ENCODE measurements at places on chromosomes 3 and 15.
A peak's percentile ranks its signal among the peaks of the same experiment; 100 is the strongest.

DNA sequence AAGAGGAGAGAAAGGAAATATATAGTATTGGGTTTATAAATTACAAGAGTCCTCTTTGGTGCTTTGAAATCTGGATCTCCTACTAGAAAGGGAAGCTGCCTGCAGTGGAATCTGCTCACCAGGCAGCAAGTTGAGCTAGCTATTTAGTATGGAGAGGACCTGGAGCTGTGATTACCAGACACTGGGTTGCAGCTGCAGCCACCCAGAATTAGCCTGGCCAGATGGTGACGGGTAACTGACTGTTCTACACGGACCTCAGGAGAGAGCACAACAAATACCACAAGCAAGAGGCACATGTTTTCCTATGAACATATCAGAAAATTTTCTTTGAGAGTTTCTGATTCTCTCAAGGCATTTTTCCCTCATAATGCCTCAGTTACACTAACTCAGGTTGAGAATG, 46.5 kb downstream of the SYNPR start:
- no peaks in the 10 kb centered on the region for H3K27me3 ChIP-seq
- H3K4me3 ChIP-seq = no peak overlapping the region
- no peak overlapping the region for H3K27ac ChIP-seq
- no peaks in the 10 kb centered on the region for H3K36me3 ChIP-seq

DNA sequence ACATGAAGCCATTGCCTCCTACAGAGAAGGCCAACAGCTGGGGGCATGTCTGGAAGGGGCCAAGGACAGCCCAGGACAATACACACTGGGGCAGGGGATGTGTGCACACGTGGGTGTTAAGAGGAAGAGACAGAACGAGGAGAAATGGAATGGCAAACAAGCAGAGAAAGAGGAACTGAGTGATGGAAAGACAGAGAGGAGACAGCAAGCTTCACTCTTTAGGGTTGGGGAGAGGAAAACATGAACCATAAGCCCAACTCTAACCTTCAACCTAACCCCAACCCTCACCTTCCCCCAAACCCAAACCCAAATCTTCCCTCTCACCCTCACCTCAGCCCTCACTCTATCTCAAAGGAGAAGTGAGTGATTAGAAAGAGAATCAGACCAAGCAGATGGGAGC, 11.9 kb upstream of the PARL start:
- no peaks in the 10 kb centered on the region for H3K36me3 ChIP-seq
- DNase-seq = no peak
- no peak overlapping the region for H3K27ac ChIP-seq
- no peak overlapping the region for H3K4me3 ChIP-seq
- peaks cover 19% of the 10 kb centered on the region for H3K27me3 ChIP-seq

DNA sequence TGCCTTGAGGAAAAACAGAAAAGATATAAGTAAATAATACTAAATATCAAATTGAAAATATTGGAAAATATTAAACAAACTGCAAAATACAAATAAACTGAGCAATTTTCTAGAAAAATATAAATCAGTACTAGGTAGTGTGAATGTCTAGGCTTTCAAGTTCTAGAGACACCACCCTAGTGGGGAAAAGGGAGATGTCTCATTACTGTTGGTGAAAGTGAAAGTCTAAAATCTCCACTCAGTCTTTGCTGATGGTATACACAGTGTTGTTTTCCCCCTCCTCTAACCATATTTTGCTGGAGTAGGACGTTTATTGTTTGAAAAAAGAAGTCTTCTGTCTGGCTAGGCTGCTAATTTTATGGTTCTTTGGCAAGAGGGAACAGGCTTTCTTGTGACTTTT, 1368.9 kb downstream of the OTOL1 start:
- H3K27me3 ChIP-seq = no peaks in the 10 kb centered on the region
- no peak for DNase-seq
- H3K36me3 ChIP-seq = no peaks in the 10 kb centered on the region
- H3K4me3 ChIP-seq = no peak overlapping the region

DNA sequence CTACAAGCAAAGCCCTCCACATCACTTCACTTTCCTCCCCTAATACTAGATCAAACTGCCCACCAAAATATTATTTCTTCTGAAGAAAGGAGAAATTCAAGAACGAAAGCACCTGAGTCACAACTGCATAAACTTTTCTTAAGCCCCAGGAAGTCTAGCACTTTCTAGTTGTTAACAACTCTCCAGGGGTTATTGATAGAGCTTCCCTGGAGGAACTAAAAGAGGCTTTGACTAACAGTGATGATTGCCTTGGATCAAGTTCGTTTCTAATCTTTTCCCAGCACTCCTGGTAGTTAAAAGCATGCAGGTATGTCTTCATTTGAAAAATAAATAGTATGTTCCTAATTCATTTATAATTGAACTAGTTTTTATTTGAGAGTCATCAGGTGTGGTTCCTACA, 917.0 kb downstream of the TUSC7 start:
- H3K27me3 ChIP-seq = no peaks in the 10 kb centered on the region
- no peaks in the 10 kb centered on the region for H3K36me3 ChIP-seq
- no peak overlapping the region for H3K27ac ChIP-seq
- no peak overlapping the region for H3K4me3 ChIP-seq
- no peak for DNase-seq
- no peaks in the 10 kb centered on the region for H3K4me1 ChIP-seq

GRCh38 chr15:58731756-58732535, 17.6 kb downstream of the ADAM10 start:
- H3K27ac ChIP-seq = no peak overlapping the region
- H3K27me3 ChIP-seq = no peaks in the 10 kb centered on the region
- no peak for DNase-seq
- H3K4me3 ChIP-seq = no peak overlapping the region
- peaks cover 36% of the 10 kb centered on the region for H3K36me3 ChIP-seq
- H3K4me1 ChIP-seq = peaks cover 26% of the 10 kb centered on the region

- no peaks in the 10 kb centered on the region for H3K36me3 ChIP-seq
- H3K27me3 ChIP-seq = no peaks in the 10 kb centered on the region
- no peaks in the 10 kb centered on the region for H3K4me1 ChIP-seq
- no peak for DNase-seq
Observed at GRCh38 chr3:159208050-159208449, 406.2 kb downstream of the MFSD1 start.

- H3K27ac ChIP-seq = no peak overlapping the region
- peak; percentile 11 for DNase-seq
Observed at GRCh38 chr15:81284256-81285031, 39.5 kb downstream of the STARD5 start.

GRCh38 chr3:61073566-61074165, 177.6 kb downstream of the FHIT start:
- no peaks in the 10 kb centered on the region for H3K27me3 ChIP-seq
- no peaks in the 10 kb centered on the region for H3K4me1 ChIP-seq
- H3K27ac ChIP-seq = no peak overlapping the region
- no peak for DNase-seq
- no peaks in the 10 kb centered on the region for H3K36me3 ChIP-seq

- no peak for DNase-seq
- H3K27me3 ChIP-seq = no peaks in the 10 kb centered on the region
- no peaks in the 10 kb centered on the region for H3K4me1 ChIP-seq
- H3K27ac ChIP-seq = no peak overlapping the region
- no peak overlapping the region for H3K4me3 ChIP-seq
- H3K36me3 ChIP-seq = no peaks in the 10 kb centered on the region
Observed at GRCh38 chr3:132064114-132064513, 29.3 kb upstream of the CPNE4 start.

- no peak overlapping the region for H3K4me3 ChIP-seq
- H3K27me3 ChIP-seq = no peaks in the 10 kb centered on the region
- H3K4me1 ChIP-seq = peaks cover 10% of the 10 kb centered on the region
- no peaks in the 10 kb centered on the region for H3K36me3 ChIP-seq
- no peak for DNase-seq
- H3K27ac ChIP-seq = no peak overlapping the region
Observed at GRCh38 chr15:98155356-98155755, 194.9 kb downstream of the ARRDC4 start.

- H3K4me1 ChIP-seq = no peaks in the 10 kb centered on the region
- no peak for DNase-seq
- H3K27me3 ChIP-seq = no peaks in the 10 kb centered on the region
- H3K4me3 ChIP-seq = no peak overlapping the region
- no peak overlapping the region for H3K27ac ChIP-seq
Observed at GRCh38 chr3:164604687-164605086, 473.6 kb downstream of the SI start.

DNA sequence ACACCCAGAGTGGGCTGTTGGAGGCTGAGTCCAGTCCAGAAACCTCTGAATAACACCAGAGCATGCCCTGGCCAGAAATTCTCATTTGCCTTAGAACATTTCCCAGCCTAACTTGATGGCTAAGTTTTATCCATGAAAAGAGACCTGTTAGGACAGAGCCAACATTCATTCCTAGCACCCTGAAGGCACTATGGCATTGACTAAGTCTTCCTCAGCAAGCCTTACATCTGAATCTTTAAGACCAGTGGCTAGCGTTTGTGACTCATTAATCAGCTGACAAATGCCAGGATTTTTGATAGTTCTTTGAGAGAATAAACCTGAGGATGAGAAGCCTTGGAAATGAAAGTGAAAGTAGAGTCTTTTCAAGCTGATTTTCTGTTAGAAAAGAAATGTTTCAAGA, 1087.1 kb upstream of the ALCAM start:
- peak overlapping the region; percentile 21 for H3K4me3 ChIP-seq
- DNase-seq = no peak
- peaks cover 12% of the 10 kb centered on the region for H3K36me3 ChIP-seq

DNA sequence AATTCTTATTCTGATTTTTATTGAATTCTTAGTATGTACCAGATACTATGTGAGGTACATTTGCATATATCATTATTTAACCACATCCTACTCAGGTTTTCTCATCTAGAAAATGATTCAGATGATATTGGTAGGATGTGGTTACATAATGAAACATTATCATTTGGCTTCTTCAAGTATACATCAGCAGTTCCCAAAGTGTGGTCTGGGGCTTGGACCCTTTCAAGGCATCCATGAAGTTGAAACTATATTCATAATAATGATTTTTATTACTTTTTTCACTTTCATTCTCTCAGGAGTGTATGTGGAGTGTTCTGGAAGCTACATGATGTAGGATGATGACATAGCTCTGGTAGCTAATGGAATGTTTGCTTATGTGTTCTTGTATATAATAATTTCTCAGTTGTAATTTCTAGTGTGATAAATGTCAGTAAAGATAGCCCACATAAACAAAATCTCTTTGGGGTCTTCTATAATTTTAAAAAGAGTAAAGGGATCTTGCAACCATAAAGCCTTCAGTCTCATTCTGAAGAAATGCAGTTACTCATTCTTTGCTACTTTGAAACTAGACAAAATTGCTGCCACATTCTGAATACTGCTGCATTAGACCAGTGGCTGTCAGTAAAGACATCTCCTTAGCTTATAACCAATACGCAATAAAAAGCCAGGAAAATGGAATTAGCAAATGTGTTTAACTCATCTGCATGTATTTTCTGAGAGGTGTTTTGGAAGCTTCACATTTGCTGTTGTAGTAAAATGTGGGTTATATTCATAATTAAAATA, 95.8 kb downstream of the PPARG start:
- peaks cover 32% of the 10 kb centered on the region for H3K27me3 ChIP-seq
- H3K36me3 ChIP-seq = peaks cover 3% of the 10 kb centered on the region
- DNase-seq = no peak
- peaks cover 4% of the 10 kb centered on the region for H3K4me1 ChIP-seq
- H3K4me3 ChIP-seq = no peak overlapping the region

DNA sequence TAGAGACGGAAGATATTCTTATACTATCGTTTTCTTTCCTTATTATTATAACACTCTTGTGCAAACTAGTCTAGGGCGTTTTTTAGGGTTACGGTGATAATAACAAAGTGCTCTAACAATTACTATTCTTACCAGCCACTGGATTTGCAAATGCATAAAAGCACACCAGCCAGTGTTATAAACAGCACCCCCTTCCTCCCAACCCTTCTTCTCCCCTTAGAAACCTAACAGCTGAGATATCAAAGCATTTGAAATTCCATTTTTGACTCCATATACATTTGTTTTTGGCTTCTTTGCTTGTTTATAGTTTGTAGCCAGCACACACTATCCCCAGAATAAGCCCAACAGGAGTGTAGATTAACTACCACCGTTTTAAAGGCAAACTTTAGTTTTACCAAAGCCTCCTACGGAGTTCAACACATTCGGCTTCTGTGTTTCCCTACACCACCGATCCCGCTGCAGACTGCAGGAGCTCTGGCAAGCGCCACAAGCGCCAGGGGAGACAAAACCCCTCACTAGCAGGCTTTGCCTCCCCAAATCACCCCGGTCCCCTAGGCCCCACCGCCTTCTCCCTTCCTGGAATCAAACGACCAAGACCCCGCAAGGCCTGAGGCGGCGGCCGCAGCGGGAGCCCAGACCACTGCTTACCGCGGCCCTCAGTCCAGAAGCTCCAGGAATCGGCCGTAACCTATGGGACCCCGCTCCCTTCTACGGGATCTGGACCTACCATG, 461 bp downstream of the COPB2 start:
- peak overlapping the region; percentile 96 for H3K27ac ChIP-seq
- peak; percentile 55 for DNase-seq
- H3K27me3 ChIP-seq = no peaks in the 10 kb centered on the region
- H3K4me3 ChIP-seq = peak overlapping the region; percentile 98

- H3K4me1 ChIP-seq = peaks cover 2% of the 10 kb centered on the region
- DNase-seq = no peak
- H3K4me3 ChIP-seq = no peak overlapping the region
Observed at GRCh38 chr15:42371096-42371495, 11.8 kb downstream of the CAPN3 start.

DNA sequence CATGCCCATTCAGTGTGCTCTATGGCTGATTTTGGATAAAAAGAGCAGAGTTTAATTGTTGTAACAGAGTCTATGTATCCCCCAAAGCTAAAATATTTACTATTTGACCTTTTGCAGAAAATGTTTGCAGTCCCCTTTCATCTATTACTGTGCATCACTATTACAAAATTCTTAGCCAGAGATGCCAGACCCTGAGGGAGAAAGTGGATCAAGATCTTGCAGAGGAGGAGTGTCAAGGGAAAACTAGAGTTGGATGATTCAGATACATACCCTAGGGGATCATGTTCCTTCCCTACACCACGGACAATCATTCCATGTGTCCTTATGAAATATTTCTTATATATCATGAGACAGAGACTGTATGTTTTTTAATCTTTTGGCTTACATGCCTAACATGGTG, 68.6 kb upstream of the TPRG1 start:
- H3K36me3 ChIP-seq = no peaks in the 10 kb centered on the region
- H3K27me3 ChIP-seq = no peaks in the 10 kb centered on the region
- no peak overlapping the region for H3K27ac ChIP-seq
- no peak overlapping the region for H3K4me3 ChIP-seq
- DNase-seq = no peak

- H3K4me3 ChIP-seq = no peak overlapping the region
- no peak overlapping the region for H3K27ac ChIP-seq
- peaks cover 31% of the 10 kb centered on the region for H3K27me3 ChIP-seq
- no peak for DNase-seq
- H3K4me1 ChIP-seq = no peaks in the 10 kb centered on the region
Observed at GRCh38 chr3:14827776-14828175, 9.0 kb downstream of the FGD5 start.

- H3K27me3 ChIP-seq = peaks cover 3% of the 10 kb centered on the region
- H3K4me1 ChIP-seq = peaks cover 13% of the 10 kb centered on the region
- H3K27ac ChIP-seq = no peak overlapping the region
- peak; percentile 44 for DNase-seq
- H3K4me3 ChIP-seq = peak overlapping the region; percentile 68
Observed at GRCh38 chr3:36944012-36944640, 728 bp downstream of the TRANK1 start.

GRCh38 chr3:101131767-101132166, 138.5 kb upstream of the ABI3BP start:
- H3K36me3 ChIP-seq = peaks cover 1% of the 10 kb centered on the region
- H3K27me3 ChIP-seq = peaks cover 20% of the 10 kb centered on the region
- no peak overlapping the region for H3K27ac ChIP-seq

- H3K27me3 ChIP-seq = peaks cover 18% of the 10 kb centered on the region
- peaks cover 16% of the 10 kb centered on the region for H3K4me1 ChIP-seq
- DNase-seq = no peak
- no peak overlapping the region for H3K4me3 ChIP-seq
- no peak overlapping the region for H3K27ac ChIP-seq
Observed at GRCh38 chr15:67843571-67844387, 3.9 kb upstream of the RNU6-1 start.

Data from activated CD8-positive, alpha-beta memory T cell treated with anti-CD3 and anti-CD28 coated beads, Interleukin-2, amount 10 ng/mL, durations not matched to agents 7 days and 5 days (primary cell).